Foreskin fibroblast (primary cell): ENCODE measurements at places on chromosomes 5 and 9.

GRCh38 chr5:130350131-130350530 lies 445.9 kb downstream of the CHSY3 start:
- no peak for DNase-seq

DNA sequence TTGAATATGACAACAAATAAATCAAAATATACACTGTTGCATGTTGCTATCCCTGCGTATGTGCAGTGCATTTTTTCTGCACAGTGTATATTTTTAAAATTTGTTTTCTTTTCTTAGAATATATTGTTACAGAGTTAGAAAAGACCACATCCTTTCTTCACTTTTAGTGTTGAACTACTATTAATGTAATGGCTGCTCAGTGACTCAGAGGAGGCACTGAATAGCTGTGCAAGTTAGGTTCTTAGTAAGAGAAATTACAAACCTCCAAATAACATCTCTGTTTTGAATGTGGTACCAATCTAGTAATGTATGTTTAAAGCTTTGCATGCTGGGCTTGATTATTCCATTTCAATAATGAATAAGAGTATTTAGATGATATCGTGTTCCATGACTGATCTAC lies 208.9 kb upstream of the PRR16 start:
- peak; percentile 4 for DNase-seq

DNA sequence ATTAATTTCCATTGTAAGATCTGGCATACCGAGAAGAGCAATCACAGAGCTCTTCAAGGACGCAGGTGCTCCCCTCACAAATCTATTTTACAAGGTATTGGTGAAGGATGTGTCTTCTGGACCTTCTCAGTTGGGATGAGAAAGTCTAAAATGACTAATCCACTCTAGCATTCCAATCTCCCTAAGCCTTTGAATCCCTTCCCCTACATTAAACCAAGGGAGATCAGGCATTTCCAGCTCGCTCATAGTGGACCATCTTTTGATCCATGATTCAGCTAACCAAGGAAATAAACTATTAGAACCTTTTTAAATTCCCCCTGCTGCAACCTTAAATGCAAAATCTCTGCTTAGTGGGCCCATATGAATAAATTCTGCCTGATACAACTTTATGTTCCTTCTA lies 95.9 kb upstream of the FBN2 start:
- no peak for DNase-seq

DNA sequence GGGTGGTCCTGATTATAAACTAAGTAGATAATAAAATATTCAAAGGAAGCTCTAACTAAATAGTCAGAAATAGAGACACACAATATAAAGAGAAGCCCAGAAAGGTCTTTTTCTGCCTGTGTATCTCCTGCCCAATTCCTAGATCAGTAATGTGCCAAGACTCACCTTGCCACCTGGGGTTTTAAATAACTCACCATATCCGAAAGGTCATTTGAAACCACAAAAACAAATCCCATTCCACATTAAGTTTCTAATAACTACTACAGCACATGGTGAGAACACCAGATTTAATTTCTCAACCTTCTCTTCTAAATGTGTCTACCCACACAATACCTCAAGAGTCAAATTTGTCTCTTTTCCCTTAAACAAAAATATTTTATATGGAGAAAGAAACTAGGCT lies 75.2 kb downstream of the ZNF608 start:
- no peak for DNase-seq

- peak; percentile 89 for DNase-seq
Measured at GRCh38 chr9:33233626-33234342, 6.2 kb upstream of the SPINK4 start.

- DNase-seq = no peak
Measured at GRCh38 chr5:133397990-133398645, 214.2 kb downstream of the FSTL4 start.

DNA sequence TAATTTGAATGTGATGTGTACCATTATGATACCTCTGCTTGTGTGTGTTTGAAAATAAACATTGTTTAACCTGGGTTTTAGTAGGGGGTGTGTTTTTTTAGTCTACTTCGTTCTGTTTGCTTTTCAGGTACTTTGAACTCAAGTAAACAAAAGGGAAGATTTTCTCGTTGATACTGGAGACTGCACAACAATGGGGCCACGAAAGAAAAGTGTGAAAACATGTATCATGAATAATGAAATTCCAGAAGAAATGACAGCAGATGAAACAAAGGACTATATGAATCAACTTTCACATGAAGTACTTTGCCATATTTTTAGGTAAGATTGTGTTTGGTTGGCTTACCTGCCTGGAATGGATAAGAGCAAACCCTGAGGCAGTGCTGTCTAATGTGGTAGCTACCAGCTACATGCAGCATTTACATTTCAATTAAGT lies 10.8 kb downstream of the FBXO38 start:
- no peak for DNase-seq

GRCh38 chr9:89721176-89721700 lies 116.4 kb downstream of the GADD45G start:
- no peak for DNase-seq

DNA sequence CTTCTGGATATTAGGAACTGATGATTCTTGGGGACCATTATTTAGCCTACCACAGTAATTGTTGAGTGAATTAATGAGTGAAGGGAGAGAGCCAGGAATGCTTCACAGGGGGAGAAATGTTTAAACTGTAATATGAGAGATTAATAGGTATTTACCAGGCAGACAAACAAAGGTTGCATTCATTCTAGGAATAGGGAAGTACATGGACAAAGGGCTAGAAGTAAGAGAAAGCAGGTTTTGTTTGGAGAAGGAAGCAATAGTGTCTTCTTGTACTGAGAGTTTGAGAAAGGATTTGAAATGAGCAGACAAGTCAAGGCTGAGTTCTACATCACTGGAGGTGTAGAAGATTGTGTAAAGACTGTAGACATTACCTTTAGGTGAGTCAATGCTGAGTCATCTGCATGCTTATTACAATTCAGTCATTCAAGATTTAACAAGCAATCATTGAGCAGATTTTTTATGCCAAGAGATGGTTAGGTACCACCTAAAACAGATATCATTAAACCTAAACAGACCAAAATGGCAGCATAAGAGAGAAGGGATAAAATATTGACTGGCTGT lies 8.0 kb downstream of the TAF1L start:
- no peak for DNase-seq

- peak; percentile 99 for DNase-seq
Measured at GRCh38 chr9:6412487-6413364, at the start of gene UHRF2. TSS of gene UHRF2 (plus strand) at chr9:6413199. CDS start at chr9:6413491, 292 bp downstream.

GRCh38 chr5:10759111-10759510 lies 1.9 kb downstream of the DAP start:
- DNase-seq = no peak

GRCh38 chr5:143374496-143375217 lies 28.8 kb downstream of the NR3C1 start:
- DNase-seq = no peak

DNA sequence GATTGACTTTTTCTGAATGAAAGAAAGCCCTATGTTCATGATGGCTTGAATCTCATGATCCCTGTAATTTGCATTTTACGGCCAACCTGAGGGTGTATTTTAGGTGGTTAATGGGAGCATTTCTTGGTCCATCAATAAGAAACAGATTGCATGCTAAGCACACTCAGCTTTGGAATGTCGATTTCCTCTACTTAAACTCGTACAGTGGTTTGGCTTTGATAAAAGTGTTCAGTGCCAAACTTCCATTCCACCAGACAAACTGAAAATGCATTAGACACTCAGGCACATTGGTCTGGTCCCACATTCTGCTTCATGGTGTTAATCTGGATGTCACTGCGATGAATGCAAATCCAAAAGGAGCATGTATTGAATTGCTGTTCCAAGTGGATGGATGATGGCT lies 77.0 kb downstream of the VCAN start:
- DNase-seq = no peak

- no peak for DNase-seq
Measured at GRCh38 chr5:180100621-180101450, 29.3 kb upstream of the RNF130 start.

GRCh38 chr9:96141666-96142065 lies 160.3 kb downstream of the HSD17B3 start:
- DNase-seq = peak; percentile 28

DNA sequence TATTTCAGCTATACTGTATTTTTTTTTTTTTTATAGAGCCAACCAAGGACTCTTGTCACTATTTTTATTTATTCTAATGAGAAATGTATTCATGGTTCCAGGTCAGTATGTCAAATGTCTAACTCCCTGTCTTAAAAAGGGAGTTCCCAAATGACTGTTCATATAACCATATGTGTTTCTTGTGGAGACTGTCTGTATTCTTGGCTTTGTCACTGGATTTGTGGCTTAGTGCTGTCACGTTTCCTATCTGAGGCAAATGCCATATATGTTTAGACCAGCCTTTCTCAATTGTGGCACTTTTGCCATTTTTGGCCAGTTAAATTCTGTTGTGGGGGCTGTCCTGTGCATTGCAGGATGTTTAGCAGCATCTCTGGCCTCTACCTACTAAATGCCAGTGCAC lies 3.1 kb downstream of the GCNT1 start:
- DNase-seq = no peak

DNA sequence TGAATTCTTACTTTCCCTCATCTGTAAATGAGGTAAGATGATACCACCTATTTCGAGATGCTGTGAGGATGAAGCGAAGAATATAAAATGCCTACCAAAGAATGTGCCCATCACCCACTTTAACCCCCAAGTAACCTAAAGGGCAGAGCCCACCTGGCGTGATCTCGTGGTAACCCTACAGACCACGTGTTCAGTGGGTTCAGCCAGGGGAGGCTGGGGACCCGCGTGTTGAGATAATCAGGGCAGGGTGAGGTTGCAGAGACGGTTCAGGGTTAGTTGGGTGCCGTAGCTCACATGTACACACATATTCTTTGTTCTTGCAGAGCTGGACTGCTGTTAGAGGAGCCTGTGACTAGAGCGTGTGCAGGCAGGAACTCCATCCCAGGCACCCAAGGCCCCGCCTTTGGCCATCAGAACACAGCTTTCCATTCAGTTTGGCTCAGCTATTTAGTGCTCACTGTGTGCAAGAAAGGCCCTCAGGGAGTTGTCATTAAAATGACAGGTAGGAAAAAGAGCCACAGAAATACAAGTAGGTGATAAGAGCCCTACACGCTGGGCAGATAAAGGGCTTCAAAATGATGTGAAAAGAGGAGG lies 56.5 kb upstream of the HAND1 start:
- DNase-seq = no peak

- no peak for DNase-seq
Measured at GRCh38 chr5:113245427-113246225, 189.2 kb downstream of the TSSK1B start.

DNA sequence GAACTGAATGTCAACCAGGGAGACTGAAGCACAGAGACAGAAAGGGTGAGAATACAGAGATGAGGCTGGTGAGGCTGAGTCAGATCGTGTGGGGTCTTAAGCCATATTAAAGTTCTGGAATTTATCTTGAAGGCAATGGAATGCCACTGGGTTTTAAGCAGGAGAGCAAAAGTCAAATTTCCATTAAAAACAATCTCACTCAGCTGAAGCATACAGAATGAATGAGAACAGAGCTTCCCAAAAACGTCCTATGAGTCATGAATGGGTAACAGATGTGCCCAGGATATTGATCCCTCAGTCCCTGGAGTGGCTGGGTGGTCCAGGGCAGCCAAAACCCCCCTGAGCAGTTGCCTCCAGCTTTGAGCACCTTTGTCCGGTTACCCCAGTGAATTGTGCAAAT lies 44.9 kb downstream of the PFDN1 start:
- peak; percentile 79 for DNase-seq

DNA sequence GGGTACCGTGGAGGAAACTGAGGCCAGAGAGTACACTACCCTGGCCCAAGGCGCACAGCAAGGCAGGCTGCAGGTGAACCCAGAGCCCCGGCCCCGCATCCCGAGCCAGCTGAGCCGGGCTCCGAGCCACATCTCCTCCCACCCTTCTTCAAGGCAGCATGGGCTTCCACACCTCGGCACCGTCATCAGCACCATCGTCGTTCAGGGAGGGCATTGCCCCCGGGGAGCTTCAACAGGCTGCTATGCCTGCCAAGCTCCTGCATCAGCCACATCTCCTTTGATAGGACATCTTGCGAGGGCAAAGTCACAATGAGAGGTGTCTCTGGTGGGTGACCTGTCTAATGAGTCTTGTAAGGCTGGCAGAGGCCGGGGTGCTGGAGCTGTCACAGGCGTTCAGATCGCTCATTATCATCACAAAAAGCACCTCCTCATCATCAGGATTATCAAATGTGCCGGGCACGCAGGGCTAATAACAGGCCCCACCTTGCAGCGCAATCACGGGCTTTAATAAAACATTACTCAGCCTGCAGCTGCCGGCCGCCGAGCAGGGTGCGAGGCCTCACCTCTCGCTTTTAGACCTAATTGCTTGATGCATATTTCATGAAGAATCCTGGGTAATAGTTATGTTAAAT lies 20.0 kb upstream of the SLC25A51 start:
- DNase-seq = no peak

DNA sequence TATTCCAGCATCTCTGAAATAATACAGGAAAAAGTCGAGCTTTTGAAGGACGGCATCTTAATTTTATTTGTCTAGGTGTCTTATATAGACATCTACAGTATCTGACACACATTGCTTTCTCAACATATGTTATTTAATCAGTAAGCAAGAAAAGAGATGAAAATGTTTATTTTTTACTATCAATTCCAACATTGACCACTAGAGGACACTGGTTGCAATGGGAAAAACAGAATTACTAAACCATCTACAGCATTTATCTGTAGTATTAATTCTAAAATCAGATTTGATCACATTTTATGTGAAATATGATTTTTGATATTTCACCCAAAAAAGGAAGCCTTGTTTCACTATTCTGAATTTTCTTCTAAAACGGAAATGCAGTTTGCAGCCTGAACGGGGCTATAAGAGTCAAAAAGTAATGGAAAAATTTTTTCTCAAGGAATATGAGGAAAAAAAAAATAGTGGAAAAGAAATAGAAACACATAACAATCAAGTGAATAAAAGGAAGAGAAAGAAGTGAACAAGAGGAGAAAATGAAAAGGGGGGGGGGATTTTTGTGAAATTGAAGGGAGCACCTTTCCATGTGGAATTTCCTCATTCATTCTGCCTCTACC lies 98.6 kb downstream of the OSTF1 start:
- DNase-seq = peak; percentile 53
